HuH-7 (cell line): ENCODE measurements at places on chromosomes 2 and 18.

GRCh38 chr2:219508971-219509779, 5.1 kb upstream of the ASIC4 start:
- no peak for DNase-seq

GRCh38 chr2:3753561-3753960, 50.2 kb downstream of the DCDC2C start:
- DNase-seq, result no peak

DNA sequence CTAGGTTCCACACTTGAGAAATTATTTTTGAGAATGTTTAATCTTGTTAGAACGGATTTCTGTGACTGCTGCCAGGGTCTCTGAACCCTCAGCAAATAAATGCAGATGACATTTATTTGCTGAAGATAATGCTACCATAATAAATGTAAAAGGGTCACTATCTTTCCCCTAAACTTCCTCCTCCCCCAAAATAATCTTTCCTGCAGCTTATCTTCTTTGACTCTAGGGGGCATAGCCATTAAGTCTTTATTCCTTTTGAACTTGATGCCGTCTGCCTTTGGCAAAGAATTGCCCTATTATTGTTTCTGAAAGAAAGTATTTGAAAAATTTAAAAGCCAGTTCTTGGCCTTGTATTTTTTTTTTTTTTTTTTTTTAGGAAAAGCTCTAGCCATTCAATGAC, 63.6 kb upstream of the ACSL3 start:
- no peak for DNase-seq

DNA sequence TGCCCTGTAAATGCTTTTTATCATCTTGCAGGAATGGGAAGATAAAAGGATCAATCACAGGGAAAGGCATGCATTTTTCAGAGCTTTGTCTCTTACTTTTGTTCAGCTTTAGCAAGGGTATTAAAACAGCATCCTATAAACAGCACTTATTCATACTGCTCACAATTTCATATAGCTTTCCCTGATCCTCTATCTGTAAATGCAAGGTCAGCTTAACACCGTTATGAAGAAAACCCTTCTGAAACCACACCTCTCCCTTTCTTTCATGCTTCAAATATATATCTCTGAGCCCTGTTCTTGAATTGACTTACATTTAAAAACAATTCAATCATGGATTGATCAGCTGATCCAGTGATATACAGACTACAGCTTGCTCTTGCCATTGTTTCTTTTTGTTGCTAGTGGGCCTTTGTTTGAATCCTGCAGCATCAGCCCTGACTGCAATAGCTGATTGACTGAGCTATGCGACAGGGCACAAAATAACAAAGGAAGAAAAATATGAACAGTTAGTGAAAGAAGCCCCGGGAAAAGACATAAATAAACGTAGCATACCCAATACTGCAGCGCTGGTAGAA, 795.5 kb upstream of the CDH2 start:
- DNase-seq, result no peak

DNA sequence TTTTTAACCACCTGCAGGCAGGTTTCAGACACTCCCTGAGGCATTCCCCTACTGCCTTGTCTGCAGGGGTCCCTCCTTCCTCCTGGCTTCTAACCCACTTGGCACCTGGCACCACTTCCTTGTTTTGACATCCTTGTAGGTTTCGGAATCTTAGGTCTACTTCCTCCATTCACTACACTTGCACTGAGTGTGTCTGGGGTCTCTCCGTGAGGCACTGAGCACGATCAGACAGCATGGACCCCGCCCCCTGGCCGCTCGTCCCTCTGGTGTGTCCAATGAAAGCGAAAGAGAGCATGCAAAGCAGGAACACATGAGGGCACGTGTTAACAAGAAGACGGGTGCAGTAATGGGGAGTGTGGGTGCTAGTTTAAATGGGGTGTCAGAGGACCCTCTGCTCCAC, 63.8 kb downstream of the HAUS1 start:
- DNase-seq, result no peak

DNA sequence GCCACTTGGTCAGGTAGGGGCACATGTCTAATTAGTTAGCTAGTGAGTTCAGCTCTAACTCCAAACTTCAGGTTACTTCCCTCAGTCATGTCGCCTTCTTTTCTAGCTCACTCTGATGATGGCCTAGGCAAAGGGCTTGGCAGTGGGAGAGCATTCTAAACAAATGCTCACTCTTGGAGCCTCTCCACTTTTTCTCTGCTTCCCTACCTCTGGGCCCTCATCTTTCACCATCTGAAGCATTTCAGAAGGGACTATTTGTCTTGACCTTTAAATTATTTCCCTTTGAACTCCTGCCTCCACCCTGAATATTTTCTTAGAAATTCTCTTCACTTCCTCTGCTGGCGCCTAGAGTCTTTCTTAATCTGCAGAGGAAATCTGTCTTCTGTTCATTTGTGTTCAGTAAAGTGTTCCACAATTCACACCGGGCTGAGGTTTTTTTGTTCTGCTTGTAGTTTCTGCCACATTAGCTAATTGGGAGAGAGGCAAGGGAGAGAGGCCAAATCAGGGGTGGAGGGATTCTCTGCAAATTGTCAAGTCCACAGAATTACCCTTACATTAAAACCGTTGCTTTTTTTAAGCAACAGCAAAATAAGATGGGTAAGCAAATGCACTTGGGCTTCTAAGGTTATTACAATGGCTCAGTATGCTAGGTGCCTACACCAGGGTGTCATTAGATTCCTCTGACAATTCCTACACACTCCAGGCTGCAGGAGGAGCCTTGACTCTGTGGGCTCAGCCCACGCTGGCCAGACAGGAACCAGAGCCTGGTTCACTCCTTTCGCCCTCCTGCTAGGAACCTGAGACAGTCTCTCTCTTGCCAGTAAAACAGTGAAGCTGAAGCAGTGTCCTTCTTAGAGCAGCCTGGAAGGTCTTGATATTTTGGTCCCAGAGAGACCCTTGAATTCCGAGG, 5.5 kb downstream of the MSGN1 start:
- DNase-seq, result no peak

DNA sequence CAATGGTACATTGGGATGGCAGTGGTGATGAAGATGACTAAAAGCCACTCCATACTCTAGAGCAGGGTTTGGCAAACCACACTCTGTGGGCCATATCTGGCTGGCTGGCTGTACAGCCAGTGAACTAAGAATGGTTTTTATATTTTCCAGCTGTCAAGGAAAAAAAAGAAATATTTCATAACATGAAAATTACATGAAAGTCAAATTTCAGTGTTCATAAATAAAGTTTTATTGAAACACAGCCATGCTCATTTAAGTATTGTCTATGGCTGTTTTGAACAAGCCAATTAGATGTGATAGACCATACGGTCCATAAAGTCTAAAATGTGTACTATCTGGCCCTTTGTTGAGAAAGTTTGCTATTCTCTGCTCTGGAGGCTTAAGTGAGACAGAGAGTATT, 1.5 kb downstream of the TTC21B start:
- DNase-seq, result no peak

GRCh38 chr18:7224198-7224597, 6.7 kb upstream of the LRRC30 start:
- no peak for DNase-seq

DNA sequence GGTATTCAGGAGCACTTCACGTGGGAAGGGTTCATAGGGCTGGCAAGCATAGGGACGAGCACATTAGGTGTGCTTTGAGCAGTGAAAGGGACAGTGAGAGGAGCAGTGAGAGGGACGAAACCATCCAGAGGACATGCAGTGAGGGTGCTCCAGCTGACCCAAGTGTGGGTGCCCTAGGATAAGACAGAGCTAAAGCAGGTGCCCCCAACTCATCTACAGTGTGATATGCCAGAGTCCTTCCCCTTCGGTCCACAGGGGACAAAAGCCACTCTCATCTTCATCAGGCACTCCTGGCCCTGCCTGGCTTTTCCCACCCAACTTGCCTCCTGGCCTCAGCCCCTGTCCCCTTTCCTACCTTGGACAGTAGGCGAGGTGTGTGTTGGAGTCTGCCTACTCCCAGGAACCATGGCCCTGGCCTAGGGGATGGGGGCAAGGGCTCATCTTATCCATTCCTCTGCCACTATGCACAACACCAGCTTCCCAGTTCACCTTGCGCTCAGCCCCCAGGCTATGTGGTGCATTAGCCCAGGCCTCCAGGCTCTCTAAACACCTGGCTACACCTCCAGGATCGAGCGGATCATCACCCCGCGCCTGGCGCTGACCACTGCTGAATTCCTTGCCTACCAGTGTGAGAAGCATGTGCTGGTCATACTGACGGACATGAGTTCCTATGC, 16.1 kb upstream of the ANKRD53 start:
- no peak for DNase-seq

GRCh38 chr18:58800582-58800981, 64.1 kb upstream of the ZNF532 start:
- no peak for DNase-seq

- DNase-seq, result no peak
Observed at GRCh38 chr2:189382668-189383067, 58.6 kb upstream of the WDR75 start.

- no peak for DNase-seq
Observed at GRCh38 chr2:147405651-147406050, 439.2 kb upstream of the ACVR2A start.

DNA sequence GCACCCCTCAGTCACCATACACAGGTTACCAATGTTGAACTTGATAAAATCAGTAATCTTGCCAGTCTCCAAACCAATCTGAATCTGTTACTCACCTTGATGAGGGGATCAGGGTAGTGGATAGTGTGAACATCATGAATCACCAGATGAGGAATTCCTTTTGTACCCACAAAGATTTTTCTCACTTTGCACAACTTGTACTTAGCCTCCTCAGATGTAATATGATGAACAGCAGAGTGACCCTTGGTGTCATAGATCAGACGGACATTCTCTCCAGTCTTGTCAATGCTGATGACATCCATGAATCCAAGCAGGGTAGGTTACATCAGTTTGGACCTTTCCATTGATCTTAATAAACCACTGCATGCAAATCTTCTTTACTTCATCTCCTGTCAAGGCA, 54.7 kb downstream of the MDH1 start:
- DNase-seq, result no peak

DNA sequence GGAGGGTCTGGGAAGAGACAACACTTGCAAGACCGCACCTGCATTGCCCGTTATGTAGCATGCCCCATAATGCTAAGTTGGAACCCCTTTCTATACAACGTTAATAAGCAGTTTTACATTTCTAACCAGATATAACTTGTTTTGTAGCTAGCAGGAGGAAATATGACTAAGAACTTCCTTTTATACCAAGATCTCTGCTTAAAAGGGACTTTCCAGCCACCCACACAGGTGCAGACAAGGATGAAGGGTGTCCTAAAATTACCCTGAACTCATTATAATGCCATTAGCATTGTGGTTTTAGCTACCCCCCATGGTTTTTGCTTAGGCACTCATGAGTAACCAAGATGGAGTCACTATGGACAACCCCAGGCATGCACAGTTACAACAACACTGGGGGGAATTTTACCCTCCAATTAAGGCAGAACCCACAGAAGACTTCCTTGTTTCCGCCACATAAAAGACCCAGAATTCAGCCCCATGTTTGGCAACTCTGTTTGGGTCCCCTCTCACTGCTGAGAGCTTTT, 362.8 kb downstream of the CBLN2 start:
- no peak for DNase-seq

GRCh38 chr2:27627963-27628766, 647 bp downstream of the CCDC121 start:
- no peak for DNase-seq

- no peak for DNase-seq
Observed at GRCh38 chr18:35141077-35141476, 99.8 kb upstream of the ZNF397 start.

- DNase-seq, result no peak
Observed at GRCh38 chr2:231130336-231131056, 5.7 kb upstream of the HTR2B start.

DNA sequence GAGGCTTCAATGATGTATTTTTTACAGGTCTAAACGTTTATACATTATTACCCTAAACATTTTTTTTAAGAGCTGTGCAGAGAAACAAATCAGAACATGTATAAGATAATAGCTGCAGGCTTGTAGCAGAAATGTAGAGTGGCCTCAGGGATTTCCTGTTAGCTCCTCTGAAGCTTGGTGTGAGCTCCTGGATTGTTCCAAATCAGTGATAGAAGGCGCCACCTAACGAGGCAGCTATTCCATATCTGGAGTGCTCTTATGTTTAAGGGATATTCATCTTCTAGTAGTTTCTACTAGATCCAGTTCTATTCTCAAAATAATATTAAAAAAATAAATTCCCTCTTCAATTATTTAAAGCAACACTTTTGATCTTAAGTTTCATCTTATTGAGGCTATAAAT, 93.1 kb downstream of the LRP1B start:
- DNase-seq, result no peak

DNA sequence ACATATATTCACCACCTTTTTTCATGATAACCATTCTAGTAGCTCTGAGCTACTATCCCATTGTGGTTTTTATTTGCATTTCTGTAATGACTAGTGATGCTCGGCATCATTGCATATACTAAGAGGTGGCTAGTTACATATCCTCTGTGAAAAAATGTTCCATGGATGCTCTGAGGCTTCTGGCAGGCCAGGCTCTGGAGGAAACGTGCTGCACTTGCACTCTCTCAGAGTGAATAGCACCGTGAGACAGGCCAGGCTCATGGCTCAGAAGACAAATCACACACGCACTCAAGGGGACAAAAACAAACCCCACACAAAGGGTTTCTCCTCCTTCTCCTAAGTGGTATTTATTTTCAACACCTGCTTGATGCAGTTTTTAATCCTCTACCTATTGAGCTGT, 1085.3 kb upstream of the CNTNAP5 start:
- DNase-seq, result no peak

DNA sequence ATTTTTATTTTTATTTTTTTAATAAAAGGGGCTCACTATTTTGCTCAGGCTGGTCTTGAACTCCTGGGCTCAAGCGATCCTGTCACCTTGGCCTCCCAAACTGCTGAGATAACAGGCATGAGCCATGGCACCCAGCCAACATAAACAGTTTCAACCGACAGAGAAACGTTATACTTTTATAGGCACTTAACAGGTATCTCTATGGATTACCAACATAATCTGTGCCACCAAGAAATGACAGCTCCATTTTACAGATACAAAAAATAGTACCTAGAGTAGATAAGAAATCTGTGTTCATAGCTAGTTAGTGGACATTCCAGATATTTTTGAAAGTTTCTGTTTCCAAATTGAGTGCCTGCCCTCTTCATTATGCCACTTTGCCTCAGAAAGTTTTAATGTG, 1316.7 kb downstream of the LRP1B start:
- DNase-seq, result no peak

- DNase-seq, result no peak
Observed at GRCh38 chr2:44834656-44835055, 106.8 kb upstream of the SIX3 start.

GRCh38 chr18:28823506-28824182, 646.7 kb upstream of the CDH2 start:
- no peak for DNase-seq

- DNase-seq, result no peak
Observed at GRCh38 chr2:10478298-10478625, 30.1 kb upstream of the ODC1 start.
